Adrenal gland (tissue), 19 donors: ENCODE measurements at places on chromosomes 13 and 19. TPM values are rescaled to one million over a fixed set of nuclear protein-coding genes. Genes with fewer than 3 reads are reported as not detected.

DNA sequence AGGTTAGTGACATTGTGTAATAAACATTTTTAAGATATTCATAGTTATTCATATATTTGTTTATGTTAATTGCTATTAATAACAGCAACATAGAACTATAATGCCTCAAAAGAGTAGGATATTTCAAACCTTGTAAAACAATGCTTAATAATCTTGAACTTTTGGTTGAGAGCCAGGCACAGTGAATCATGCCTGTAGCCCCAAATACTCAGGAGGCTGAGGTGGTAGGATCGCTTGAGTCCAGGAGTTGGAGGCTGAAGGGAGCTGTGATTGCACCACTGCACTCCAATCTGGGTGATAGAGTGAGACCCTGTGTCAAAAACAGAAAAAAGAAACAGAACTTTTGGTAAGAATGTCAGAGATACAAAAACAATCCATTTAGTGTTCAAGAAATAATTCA, 213.9 kb upstream of the SLITRK1 start:
- no peak overlapping the region for H3K27ac ChIP-seq
- no peaks in the 10 kb centered on the region for H3K27me3 ChIP-seq
- H3K36me3 ChIP-seq, result no peaks in the 10 kb centered on the region
- no peak for DNase-seq

Gene COLGALT1
- total RNA-seq, result 23.5 TPM

Gene CLEC4M
- total RNA-seq, result 7.8 TPM

Gene RGL3
- 16.4 TPM for total RNA-seq

GRCh38 chr13:93861818-93862217, 617.7 kb downstream of the DCT start:
- no peak for DNase-seq
- H3K27ac ChIP-seq, result no peak overlapping the region

Gene MATK
- 0.95 TPM for total RNA-seq

- H3K27ac ChIP-seq, result no peak overlapping the region
- DNase-seq, result no peak
- H3K4me3 ChIP-seq, result no peak overlapping the region
- H3K36me3 ChIP-seq, result no peaks in the 10 kb centered on the region
- no peaks in the 10 kb centered on the region for H3K27me3 ChIP-seq
- H3K4me1 ChIP-seq, result peaks cover 33% of the 10 kb centered on the region
Measured at GRCh38 chr13:49629196-49629938, 1.1 kb downstream of the ARL11 start.

GRCh38 chr13:98974053-98974452, 3.8 kb downstream of the DOCK9 start:
- no peaks in the 10 kb centered on the region for H3K36me3 ChIP-seq
- H3K4me3 ChIP-seq, result no peak overlapping the region
- no peaks in the 10 kb centered on the region for H3K27me3 ChIP-seq

DNA sequence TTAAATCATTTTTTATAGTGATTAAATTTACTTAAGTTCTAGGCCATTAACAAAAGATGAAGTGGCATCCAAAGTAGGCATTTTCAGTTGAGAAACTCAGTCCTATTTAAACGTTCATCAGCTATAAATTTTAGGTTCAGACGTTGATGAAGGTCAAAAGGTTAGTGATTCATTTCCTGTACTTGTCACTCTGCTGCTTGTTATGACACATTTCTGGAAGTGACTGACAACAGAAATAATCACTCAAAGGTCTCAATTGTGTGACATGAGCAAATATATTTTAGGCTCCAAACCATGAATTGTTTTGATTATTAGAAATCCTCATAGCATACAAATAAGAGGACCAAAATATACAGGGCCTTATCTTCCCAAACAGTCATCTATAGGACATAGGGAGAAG, 10.3 kb upstream of the EDNRB start:
- no peaks in the 10 kb centered on the region for H3K36me3 ChIP-seq
- no peak for DNase-seq
- H3K27ac ChIP-seq, result no peak overlapping the region

DNA sequence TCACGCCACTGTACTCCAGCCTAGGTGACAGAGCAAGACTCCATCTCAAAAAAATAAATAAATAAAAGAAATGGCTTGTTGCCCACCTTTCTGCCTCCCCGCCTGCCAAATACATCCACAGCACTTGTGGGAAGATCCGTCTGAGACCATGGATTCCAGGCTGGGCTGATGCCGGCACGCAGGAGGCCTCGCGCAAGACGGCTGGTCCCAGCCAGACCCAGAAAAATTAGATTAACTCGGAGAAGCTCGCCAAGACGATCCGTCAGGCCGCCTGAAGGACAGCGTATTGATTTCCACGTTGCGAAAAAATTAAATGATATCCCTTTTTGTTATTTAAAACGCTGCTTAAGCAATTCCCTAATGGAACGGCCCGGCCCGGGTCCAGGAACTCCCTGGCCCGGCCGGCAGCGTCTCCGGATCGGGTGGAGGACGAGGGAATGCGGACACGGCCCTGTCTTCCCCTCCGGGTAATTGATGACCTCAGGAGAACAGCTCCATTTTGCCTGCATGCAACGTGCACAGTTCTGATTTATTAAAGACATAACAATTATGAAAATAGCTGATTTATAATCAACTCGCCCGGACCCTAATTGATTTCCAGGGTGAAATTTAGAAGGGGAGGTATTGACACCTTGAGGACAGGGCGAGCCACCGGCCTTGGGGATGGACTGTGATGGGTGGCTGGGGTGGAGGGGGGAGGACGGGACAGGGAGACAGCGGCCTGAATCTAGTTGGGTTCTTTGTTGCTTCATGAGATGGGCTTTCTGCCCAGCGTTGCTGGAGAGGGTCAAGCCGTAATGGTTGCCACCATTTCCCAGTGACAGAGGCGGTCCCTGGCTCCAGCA, 52.1 kb downstream of the ZNRF4 start:
- no peaks in the 10 kb centered on the region for H3K4me1 ChIP-seq
- no peak overlapping the region for H3K27ac ChIP-seq
- no peak for DNase-seq
- no peaks in the 10 kb centered on the region for H3K27me3 ChIP-seq
- H3K4me3 ChIP-seq, result no peak overlapping the region
- no peaks in the 10 kb centered on the region for H3K36me3 ChIP-seq

- H3K36me3 ChIP-seq, result no peaks in the 10 kb centered on the region
- no peaks in the 10 kb centered on the region for H3K4me1 ChIP-seq
- no peaks in the 10 kb centered on the region for H3K27me3 ChIP-seq
- H3K27ac ChIP-seq, result no peak overlapping the region
- no peak overlapping the region for H3K4me3 ChIP-seq
Measured at GRCh38 chr19:46536391-46536790, 40.7 kb upstream of the PNMA8B start.

GRCh38 chr13:43026262-43026661, 2.9 kb downstream of the DNAJC15 start:
- peaks cover 21% of the 10 kb centered on the region for H3K4me1 ChIP-seq
- no peaks in the 10 kb centered on the region for H3K36me3 ChIP-seq
- no peak for DNase-seq
- H3K27me3 ChIP-seq, result no peaks in the 10 kb centered on the region

GRCh38 chr13:29703421-29703820, 107.9 kb upstream of the SLC7A1 start:
- H3K36me3 ChIP-seq, result no peaks in the 10 kb centered on the region
- H3K27ac ChIP-seq, result no peak overlapping the region
- no peaks in the 10 kb centered on the region for H3K4me1 ChIP-seq
- no peaks in the 10 kb centered on the region for H3K27me3 ChIP-seq
- no peak for DNase-seq
- no peak overlapping the region for H3K4me3 ChIP-seq

DNA sequence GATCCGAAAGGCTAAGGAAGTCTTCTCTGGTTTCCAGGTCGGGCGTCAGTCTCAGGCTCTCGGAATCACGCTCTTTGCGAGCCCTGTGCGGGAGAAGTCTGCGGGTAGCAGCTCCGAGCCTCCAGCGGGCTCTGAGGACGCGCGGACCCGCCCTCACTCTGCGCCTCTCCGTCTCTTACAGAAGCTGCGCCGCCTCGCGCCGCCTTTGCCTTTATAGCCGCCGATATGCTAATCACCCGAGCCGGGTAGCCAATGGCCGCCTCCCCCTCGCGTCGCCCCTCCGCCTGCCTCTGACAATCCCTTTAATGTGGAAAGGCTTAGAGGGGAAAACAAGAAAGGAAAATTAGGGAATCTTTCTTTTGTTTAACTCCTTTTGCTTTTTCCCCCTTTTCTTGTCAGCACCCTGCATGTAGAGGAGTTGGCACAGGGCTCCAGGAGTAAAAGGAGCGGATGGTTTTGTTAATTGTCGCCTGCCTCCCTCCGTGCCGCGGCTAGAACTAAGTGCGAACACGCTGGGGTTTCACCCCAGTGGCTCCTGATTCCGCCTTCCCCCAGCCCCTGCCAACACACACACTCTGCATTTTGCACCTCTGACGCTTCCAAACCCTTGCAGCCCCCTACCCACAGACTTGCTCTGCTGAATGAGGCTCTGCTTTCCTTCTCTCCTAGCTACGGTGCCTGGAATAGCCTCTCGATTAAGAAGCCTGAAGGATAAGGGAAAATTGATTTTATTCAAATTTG, at the start of gene PCDH8:
Gene PCDH8 (minus strand): TSS at position 186 of the 741 bp plus-strand sequence. CDS start 204 bp downstream, outside the sequence.
- DNase-seq, result no peak
- H3K4me1 ChIP-seq, result peaks cover 20% of the 10 kb centered on the region
- H3K4me3 ChIP-seq, result no peak within 1 kb of the TSS
- H3K27me3 ChIP-seq, result peaks cover 66% of the 10 kb centered on the region
- H3K36me3 ChIP-seq, result no peaks in the 10 kb centered on the region

Gene ZNF100
- total RNA-seq, result 6.2 TPM

GRCh38 chr19:58305932-58306323, 751 bp downstream of the ERVK3-1 start:
- peaks cover 13% of the 10 kb centered on the region for H3K4me1 ChIP-seq
- no peak for DNase-seq
- no peaks in the 10 kb centered on the region for H3K27me3 ChIP-seq
- peak overlapping the region; percentile 82 for H3K27ac ChIP-seq
- H3K4me3 ChIP-seq, result peak overlapping the region; percentile 26
- H3K36me3 ChIP-seq, result no peaks in the 10 kb centered on the region

Gene SEMA6B
- total RNA-seq, result 16.4 TPM

DNA sequence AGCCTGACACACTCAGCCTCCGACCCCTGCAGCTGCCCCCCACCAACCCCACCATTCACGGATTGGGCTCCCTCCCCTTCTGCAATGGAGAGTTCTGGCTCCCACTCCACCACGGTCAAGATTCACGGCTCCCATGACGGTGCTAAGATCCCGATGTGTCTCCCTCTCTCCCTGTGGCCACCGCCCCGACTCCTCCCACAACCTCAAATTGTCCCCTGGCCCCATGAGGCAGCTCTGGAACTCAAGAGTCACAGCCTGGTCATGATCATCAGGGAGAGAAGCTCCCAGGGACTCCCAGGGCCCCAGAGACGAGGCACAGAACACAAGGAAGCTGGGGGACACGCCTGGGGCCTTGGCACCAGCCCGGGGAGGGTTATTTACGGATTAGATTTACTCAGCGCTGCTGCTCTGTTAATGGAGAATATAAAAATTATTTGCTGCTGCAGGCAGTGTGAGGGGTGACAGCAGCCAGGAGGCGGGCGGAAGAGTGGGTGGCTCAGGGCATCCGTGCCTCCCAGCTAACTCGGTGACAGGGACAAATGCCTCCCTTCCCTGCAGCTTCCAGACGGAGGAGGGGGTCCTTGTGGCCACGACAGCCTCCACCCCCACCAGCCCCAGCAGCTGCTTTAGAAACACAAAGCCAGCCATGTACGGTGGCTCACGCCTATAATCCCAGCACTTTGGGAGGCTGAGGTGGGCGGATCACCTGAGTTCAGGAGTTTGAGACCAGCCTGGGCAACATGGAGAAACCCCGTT, 184.2 kb downstream of the PTPRS start:
- no peaks in the 10 kb centered on the region for H3K4me1 ChIP-seq
- no peak overlapping the region for H3K27ac ChIP-seq
- DNase-seq, result no peak
- no peaks in the 10 kb centered on the region for H3K36me3 ChIP-seq
- H3K27me3 ChIP-seq, result no peaks in the 10 kb centered on the region

Gene NKPD1
- 0.27 TPM for total RNA-seq

- peaks cover 9% of the 10 kb centered on the region for H3K4me1 ChIP-seq
- no peaks in the 10 kb centered on the region for H3K36me3 ChIP-seq
- peak overlapping the region; percentile 74 for H3K27ac ChIP-seq
- H3K27me3 ChIP-seq, result no peaks in the 10 kb centered on the region
- H3K4me3 ChIP-seq, result no peak overlapping the region
Measured at GRCh38 chr19:50723735-50724521, 764 bp downstream of the CLEC11A start.
